ENCODE measurements at places on chromosomes 16 and 17.

DNA sequence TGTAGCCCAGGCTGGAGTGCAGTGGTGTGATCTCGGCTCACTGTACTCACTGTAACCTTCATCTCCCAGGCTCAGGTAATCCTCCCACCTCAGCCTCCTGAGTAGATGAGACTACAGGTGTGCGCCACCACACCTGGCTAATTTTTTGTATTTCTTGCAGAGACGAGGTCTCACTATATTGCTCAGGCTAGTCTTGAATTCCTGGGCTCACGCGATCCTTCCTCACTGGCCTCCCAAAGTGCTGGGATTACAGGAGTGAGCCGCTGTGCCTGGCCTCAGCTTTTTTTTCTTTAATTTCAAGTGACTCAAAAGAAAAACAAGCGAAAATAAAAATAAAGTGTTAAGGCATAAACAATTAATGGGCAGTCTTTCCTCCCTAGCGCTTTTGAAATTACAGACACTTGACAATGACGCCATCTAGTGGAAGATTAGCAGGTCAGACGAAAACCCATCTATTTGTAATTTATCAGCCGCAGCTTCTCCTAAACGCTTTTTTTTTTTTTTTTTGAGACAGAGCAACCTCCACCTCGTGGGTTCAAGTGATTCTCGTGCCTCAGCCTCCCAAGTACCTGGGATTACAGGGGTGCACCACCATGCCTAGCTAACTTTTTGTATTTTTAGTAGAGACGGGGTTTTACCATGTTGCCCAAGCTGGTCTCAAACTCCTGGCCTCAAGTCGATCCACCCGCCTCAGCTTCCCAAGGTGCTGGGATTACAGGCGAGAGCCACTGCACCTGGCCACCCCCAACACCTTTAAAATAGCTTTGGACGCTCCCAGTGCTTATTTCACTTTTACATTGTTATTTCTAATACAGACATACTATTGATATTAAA is 28.1 kb upstream of the PECAM1 start:
- no peak for DNase-seq

DNA sequence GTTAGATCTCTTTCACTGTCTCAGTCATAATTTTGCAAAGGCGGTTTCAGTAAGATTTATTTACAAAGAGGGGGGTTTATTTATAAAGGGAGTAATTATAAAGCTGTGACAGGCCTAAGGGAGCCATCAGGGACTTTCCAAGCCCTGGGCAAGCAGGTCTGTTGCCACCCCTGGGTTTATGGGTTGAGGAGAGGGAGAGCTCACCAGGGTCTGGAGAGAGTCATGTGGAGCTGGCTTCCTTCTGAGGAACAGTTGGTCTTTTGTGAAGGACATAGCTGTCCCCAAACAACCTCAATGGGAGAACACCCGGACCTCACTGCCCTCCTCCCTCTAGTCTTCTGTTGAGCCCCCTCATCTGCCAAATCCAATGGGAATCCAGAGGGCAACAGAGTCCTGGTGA is 9.8 kb downstream of the ITGAM start:
- no peak for DNase-seq

- DNase-seq, result no peak
These were observed 18.8 kb downstream of the CMIP start for GRCh38 chr16:81463296-81463890.

GRCh38 chr16:88442727-88443576 is 10.1 kb upstream of the ZFPM1 start:
- DNase-seq, result peak; percentile 82

DNA sequence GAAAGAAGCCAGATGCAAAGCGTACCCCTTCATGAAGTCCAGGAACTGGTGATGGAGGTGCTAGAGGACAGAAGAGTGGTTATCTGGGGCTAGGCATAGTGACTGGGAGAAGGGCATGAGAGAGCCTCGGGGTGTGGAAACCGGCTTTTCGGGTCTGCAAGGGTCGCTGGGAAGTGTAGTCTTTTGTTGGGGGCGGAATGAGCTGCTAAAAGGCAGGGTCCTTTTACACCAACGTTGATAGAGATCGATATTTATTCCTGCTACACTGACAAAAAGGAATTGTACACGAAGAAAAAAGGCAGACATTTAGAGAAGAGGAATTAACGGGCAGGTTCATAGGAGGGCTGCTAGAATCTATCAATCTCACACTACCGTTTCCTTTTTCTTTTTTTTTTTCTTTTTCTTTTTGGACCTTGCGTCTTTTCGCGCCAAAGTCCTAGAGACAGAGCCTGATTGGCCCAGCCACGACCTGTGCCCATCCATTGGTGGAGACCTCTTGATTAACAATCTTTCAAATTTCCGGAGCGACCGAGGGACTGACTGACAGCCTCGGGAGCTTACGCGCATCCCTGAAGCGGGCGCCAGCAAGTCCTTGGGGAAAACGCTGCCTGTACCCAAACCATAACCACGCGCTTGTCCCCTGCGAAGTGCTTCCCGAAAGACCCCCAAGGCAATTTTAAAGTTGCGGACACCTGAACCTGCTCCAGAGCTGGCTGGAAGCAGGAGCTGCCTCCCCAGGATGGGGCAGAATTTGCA is 27.7 kb upstream of the DHRS7B start:
- peak; percentile 77 for DNase-seq

GRCh38 chr17:350706-351448 is 1.7 kb downstream of the RPH3AL start:
- DNase-seq, result no peak

GRCh38 chr17:59558039-59558438 is 7.4 kb upstream of the DHX40 start:
- DNase-seq, result no peak

DNA sequence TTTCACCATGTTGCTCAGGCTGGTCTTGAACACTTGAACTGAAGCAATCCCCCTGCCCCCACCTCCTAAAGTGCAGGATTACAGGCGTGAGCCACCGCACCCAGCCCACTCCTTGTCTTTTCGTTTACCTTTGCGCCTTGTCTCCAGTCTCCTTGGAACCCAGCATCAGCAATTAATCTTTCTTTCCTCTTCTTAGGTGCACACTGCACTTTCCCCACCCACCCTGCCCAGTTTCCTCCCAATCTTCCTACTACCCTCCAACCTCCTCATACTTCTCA is 1.5 kb upstream of the CLDN7 start:
- no peak for DNase-seq

- DNase-seq, result peak; percentile 67
These were observed 9.8 kb downstream of the SLC38A10 start for GRCh38 chr17:81285179-81285878.

- DNase-seq, result no peak
These were observed 11.8 kb downstream of the PEMT start for GRCh38 chr17:17579691-17580090.

DNA sequence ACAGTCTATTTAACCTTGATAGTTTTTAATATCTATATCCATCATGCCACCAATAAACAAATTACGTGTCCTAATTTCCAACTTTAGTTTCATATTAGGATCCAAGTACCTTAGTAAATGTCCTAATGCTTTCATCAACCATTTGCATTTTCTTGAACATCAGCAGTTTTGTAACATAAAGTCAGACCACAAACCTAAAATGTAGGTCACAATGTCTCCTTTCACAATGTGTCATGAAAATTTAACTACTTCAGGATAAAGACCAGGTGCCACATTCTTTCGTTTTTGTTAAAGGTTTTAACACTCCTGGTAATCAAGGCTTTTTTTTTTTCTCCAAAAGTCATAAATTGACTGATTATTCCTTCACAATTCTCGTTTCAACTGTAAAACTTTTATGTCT is 310.7 kb upstream of the PMFBP1 start:
- no peak for DNase-seq

GRCh38 chr17:50169881-50170459 is 4.2 kb downstream of the SGCA start:
- DNase-seq, result no peak

GRCh38 chr17:4998732-4999429 is 1.1 kb downstream of the KIF1C start:
- DNase-seq, result no peak

GRCh38 chr16:62280506-62280905 is 244.3 kb upstream of the CDH8 start:
- DNase-seq, result no peak

GRCh38 chr17:7404737-7405349 is 946 bp upstream of the TMEM256 start:
- peak; percentile 65 for DNase-seq

- no peak for DNase-seq
These were observed 401.0 kb downstream of the PMP22 start for GRCh38 chr17:14864127-14864526.

DNA sequence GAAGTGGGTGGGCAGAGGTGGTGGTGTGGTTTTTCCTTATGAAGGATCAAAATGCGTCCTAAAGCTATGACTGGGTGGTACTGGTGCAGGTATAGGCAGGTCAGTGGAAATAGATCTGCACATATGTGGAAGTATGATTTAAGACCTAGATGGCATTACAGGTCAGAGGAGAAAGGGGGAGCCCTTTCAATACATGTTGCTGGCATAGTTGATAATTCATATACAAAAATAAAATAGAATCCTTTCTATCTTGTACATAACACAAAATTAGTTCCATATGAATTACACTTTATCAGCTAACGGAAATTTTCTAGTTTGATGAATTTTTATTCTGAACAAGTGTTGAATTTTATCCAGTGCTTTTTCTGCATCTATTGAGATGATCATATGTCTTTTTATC is 20.8 kb upstream of the PIK3R5 start:
- no peak for DNase-seq

- peak; percentile 20 for DNase-seq
These were observed 1.1 kb downstream of the CREBBP start for GRCh38 chr16:3879258-3879886.

DNA sequence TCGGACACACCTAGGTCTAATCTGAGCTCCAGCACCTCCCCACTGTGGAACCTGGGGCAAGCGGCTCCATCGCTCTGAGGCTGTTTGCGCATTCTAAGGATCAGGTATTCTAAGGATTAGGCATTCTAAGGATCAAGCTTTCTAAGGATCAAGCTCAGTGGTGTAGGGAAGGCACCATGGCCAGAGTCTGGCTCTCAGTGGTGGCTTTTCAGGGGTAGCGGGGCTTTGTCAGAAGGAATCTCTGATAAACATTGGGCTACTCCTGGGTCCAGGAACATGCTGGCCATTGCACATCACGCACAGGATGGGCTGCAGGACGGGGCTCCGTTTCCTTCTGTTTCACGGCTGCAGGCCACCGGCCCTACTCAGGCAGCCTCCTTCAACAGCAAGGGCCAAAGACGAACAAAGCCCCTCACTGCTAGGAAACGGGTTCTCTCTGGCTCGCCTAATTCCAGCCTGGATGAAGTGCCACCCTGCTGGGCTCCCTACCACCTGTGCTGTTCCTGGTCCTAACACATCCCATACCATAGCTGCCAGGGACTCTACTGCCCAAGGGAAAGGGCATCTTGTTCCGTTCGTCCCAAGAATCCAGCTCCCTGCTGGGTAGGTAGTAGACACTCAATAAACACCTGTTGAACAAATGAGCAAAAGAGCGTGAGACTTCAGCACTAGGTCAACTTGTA is 5.5 kb downstream of the C1QTNF1 start:
- DNase-seq, result no peak

- no peak for DNase-seq
These were observed 89.0 kb downstream of the SLC39A11 start for GRCh38 chr17:73003487-73003886.

DNA sequence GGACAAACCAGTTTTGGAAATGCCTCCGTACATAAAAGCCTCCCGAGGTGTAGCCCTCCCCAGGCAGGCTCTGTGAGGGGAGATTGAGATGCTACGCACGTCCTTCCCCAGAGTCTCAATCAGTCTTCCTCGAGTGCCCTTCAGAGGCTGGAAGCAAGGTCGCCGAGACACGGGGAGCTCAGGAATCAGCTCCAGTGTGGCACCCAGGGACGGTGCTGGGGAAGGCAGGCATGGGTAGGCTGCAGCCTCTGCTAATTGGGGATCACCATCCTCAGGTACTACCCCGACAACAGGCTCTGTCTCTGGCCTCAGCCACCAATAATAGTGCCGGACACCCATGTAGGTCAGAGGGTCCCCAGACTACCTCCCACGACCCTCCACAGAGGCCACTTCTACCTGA is 28.1 kb upstream of the GSG1L start:
- no peak for DNase-seq

DNA sequence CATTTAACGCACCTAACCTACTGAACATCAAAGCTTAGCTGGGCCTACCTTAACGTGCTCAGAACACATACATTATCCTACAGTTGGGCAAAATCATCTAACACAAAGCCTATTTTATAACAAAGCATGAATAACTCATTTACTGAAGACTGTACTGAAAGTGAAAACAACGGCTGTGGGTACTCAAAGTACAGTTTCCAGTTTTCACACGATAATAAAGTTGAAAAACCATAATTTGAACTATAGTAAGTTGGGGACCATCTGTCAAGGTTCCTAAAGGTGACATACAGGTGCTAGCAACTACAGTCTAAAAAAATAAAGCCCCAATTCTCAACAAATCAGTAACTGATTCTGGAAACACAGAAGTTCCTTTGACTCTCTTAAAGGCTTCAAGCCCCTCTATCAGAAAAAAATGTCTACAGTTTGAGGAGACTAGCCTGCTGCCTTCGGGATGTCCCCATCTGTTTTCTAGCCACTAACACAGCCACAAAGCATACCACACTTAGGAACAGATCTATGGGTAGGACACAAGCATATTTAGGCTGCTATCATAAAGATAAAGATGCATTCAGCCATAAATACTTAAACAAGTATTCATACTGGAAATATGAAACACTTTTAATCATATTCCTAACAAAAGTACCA is 71.3 kb downstream of the KANSL1 start:
- DNase-seq, result no peak

DNA sequence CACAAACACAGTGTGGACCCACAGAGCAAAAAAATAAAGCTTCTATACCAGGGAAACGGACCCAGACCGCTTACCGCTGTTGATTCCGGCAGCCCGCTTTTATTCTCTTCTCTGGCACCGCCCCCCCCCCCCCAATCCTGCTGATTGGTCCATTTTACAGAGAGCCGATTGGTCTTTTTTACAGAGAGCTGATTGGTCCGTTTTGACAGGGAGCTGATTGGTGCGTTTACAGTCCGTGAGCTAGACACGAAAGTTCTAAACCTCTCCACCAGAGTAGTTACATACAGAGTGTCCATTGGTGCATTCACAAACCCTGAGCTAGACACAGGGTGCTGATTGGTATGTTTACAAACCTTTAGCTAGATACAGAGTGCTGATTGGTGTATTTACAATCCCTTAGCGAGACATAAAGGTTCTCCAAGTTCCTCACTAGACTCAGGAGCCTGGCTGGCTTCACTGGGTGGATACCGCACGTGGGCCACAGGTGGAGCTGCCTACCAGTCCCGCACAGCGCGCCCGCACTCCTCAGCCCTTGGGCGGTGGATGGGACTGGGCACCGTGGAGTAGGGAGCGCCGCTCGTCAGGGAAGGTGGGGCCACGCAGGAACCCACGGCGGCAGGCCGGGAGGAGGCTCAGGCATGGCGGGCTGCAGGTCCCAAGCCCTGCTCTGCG is 92.4 kb downstream of the HAPSTR1 start:
- no peak for DNase-seq

Measured in stimulated activated CD4-positive, alpha-beta T cell treated with anti-CD3 and anti-CD28 coated beads, Interleukin-4, amount 100 ng/mL, for 24 hours (primary cell).